Stimulated activated CD8-positive, alpha-beta memory T cell treated with anti-CD3 and anti-CD28 coated beads, Interleukin-15, amount 100 ng/mL, for 48 hours (primary cell): ENCODE measurements at places on chromosomes 16 and 17.

DNA sequence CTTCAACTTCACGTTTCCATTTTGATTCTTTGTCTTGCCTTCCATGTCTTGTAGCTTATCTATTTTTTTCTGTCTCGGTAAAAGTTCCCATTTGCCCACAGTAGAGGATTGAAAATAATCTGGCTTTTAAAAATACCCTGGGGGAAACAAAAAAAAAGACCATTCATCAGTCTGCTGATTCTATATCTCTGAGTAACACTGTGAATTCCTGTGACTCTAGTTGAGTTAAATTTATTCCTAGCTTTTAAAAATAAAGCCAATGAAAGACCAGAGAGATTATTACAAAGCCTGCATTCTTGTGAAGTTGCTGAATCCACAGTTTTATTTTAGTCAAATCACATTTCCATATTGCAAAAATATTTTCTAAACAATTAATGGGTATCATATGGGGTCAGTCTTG is 532.3 kb downstream of the CDH13 start:
- no peak for DNase-seq

GRCh38 chr17:78224231-78225087 is 7.0 kb upstream of the TMEM235 start:
- no peak for DNase-seq

GRCh38 chr17:17781591-17782496 is 54.9 kb downstream of the SREBF1 start:
- DNase-seq = no peak

- DNase-seq = no peak
These were observed 324.1 kb upstream of the GOT2 start for GRCh38 chr16:59058250-59058649.

DNA sequence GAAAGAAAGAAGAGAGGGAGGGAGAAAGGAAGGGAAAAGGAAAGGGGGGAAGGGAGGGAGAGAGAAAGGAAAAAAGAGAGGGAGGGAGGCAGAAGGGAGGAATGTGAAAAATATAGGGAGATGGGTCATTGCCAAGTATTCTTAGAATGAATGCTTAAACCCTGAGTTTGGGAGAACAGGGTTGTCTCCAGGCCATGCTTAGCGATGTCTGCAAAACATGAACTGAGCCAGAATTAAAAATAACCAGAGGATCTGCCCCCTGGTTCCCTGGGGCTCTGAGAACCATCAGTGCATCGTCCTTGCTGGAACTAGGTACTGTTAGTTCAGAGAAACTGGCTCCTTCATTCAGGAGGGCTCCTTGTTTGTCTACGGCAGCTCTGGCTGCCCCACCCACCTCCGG is 170.4 kb downstream of the IRX5 start:
- DNase-seq = no peak

GRCh38 chr17:44927696-44928095 is 12.4 kb upstream of the GFAP start:
- DNase-seq = no peak

DNA sequence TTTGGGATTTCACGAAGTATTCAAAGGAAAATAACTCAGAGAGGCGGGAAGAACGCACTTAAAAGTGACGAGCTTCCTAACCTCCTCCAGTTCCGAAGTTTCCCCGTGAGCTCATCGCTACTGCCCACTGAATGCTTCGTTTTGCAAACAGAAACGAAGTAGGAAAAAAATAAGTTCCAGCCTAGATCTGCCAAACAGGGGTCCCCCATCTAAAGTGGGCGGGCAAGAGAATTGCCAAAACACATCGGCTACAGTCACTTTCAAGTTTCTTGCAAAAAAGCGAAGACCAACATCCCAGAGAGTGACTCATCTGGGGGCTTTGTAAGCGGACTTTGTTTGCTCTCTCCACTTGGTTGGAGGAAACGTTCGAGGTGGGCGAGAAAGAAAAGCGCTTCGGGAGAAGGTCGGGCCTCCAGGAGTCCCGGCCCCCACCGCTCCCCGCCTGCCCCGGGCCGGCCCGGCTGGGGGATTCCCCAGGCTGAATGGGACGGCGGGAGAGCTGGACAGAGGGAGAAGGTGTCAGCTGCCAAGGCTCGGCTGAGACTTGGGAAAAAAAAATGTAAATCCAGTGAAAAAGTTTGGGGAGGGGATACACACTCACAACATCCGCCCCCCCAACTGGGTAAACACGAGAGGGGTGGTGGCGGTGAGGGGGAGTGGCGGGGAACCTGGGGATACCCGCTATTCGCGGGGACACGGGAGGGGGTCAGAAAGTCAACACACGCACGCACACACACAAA is 1.0 kb downstream of the VEZF1 start:
- DNase-seq = peak; percentile 36

- no peak for DNase-seq
These were observed 159.8 kb upstream of the NOL11 start for GRCh38 chr17:67557921-67558320.

GRCh38 chr17:33871720-33872540 is 383.2 kb upstream of the CCL2 start:
- DNase-seq = no peak

DNA sequence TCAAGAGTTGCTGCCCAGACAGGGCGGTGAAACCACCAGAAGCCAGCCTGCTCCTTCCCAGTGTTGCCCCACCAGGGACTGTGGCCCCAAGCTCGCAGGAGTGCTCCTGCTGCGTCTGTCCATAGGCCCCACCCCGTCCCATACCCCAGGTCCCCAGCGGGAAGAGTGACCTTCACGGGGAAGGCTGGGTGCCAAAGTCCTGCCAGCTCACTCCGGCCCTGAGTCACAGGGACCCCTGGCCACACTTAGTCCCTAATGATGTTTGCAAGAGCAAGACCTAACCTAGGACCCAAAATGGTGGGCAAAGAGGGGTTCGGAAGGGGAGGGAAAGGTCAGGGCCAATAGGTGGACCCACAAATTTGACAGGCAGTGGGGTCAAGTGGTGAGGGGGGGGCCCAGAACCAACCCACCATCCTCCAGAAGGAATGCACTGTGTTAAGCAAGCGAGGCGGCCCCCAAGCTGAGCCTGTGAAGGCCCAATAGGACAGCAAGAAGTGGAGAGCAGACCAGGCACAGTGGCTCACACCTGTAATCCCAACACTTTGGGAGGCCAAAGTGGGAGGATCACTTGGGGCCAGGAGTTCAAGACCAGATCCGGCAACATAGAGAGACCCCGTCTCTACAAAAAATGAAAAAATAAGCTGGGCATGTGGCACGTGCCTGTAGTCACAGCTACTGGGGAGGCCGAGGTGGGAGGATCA is 3.3 kb downstream of the DOK4 start:
- no peak for DNase-seq

- DNase-seq = no peak
These were observed at the start of gene NUPR1 for GRCh38 chr16:28538733-28539596. NUPR1 (minus strand) TSS chr16:28538974; CDS start chr16:28538907, 67 bp downstream.

GRCh38 chr17:49667854-49668253 is 10.0 kb downstream of the SPOP start:
- no peak for DNase-seq

DNA sequence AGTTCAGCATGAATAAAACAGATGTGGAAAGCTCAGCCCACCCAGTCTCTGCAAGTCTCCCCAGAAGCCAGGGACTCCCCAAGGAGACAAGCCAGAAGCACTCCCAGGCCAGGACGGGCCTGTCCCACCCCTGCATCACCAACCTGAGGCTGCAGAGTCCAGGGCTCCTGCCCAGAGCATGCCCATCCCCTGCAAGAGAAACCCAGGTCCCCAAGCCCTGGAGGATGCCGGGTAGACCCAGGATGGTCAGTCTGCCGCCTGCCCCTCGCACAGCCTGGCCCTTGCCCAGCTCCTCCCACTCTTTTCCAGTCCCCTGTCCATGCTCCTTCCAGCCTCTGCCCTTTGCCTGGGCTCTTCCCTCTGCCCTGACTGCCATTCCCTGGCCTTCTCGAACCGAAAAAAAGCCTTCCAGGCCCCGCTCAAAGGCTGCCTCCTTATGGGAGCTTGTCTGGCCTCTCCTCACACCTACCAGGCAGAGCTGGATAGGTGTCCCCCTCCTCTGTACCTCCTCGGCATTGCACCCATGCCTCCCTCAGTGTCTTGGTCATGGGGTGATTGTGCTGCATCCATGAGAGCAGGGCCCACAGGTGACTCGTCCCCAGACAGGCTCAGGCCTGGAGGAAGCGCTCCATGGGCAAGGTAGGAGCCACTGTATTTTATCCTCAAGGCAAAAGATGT is 44.8 kb downstream of the BEAN1 start:
- no peak for DNase-seq

- no peak for DNase-seq
These were observed 20.0 kb downstream of the BRCA1 start for GRCh38 chr17:43105146-43105545.

GRCh38 chr17:80660527-80661198 is 116.0 kb downstream of the RPTOR start:
- DNase-seq = no peak

GRCh38 chr16:84082110-84082509 is 34.6 kb downstream of the MBTPS1 start:
- no peak for DNase-seq

DNA sequence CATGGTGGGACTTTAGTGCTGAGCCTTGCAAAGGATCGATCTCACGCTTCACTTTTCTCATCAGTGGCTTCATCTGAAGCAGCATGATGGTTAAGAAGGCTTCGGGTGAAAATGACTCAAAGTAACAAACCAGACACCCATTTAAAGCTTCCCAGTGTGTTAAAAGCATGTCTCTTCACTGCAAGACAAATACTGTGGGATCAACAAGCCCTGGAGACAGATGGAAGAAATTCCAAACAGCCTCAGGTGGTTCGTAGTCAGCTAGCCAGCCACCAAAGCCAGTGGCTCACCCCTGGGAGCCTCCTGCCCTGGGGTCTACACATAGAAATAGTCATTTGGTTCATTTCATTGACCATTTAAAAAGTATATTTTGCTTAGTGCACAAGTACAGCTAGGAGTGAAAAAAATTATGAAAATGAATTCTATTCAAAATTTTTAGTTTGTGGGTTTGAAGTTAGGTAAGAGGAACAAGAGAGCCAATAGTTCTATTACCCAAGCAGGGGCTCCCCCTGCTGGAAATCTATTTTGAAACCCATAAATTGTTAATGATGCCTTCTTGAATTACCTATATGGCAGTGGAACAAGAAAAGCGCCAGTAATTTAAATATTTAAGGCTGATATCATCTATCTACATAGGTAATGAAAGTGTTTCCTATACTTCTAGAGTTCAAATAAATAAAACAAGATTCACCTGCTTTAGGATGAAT is 51.6 kb downstream of the PMP22 start:
- no peak for DNase-seq

DNA sequence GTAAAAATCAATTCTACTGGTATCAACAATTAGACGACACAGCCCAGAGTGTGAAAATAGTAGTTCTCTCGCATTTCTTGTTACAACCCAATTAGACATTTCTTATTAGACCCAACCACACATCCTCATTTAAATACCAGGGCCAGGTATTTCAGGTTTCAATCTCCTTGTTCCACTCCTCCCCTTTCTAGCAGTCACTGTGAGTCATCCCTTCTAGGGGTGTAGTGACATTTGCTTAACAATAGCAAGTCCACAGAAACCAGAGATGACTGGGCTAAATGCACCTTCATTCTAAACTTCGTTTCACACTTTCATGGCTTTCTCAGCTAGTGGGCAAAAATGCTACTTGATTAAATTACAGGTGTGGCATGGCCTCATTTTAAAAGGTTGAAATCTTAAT is 116.9 kb upstream of the CACNG3 start:
- no peak for DNase-seq

- no peak for DNase-seq
These were observed 838 bp upstream of the TMEM97 start for GRCh38 chr17:28317966-28318758.

- DNase-seq = no peak
These were observed 80.7 kb downstream of the USP32 start for GRCh38 chr17:60311186-60311585.

GRCh38 chr17:8994319-8994718 is 27.0 kb upstream of the NTN1 start:
- peak; percentile 53 for DNase-seq

GRCh38 chr17:45935710-45936509 is 41.6 kb downstream of the MAPT start:
- no peak for DNase-seq

GRCh38 chr17:68792042-68792685 is 163.0 kb downstream of the ABCA8 start:
- no peak for DNase-seq

DNA sequence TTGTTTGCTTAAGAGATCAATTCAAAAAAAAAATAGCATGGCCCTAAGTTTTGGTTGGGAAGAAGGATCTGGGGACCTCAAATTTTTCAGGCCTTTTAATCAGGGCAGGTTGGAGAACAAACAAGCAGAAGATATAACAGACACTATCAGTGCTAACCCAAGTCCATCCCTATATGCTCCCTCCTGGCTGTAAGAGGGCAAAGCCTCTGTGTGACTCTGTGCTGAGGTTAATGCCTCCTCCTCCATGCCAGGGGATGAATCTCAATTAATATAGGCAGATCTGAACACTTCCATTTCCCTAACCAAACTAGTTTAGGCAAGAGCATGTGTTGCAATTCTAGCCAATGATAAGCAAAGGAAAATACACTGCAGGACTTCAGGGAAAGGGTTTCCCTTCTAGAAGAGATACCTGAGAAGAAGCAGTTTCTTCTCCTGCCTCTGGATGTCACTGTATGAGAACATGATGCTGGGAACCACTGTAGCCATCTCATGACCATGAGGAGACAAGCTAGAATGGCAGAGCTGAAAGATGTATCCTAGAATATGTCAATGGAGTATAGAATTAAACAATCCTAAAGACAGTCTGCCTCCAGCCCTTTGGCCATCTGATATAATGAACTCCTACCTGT is 76.0 kb downstream of the CHD9NB start:
- DNase-seq = no peak

GRCh38 chr17:13306310-13306962 is 288.6 kb upstream of the ELAC2 start:
- peak; percentile 1 for DNase-seq

GRCh38 chr17:69066482-69066881 is 5.8 kb upstream of the ABCA9 start:
- no peak for DNase-seq

GRCh38 chr17:76136276-76137000 is 4.6 kb downstream of the FOXJ1 start:
- no peak for DNase-seq

- DNase-seq = no peak
These were observed 133.0 kb upstream of the GSE1 start for GRCh38 chr16:85479972-85480726.

DNA sequence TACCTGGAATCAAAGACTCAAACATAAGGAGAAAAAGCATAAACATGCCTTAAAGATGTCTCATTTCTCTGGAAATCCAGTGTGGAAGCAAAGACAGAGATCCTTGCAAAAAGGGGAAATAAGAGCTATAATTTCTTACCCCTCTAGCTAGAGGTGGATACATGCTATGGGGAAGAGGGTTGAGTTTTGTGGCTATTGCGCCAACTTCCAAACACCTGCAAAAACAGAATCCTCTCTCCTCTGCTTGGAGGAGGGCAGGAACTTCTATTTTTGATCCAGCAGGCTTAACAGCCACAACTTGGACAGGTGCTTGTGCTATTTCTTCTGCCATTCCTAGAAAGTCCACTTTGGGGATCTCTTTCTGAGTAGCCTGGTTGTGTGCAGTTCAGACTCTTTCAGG is 21.5 kb upstream of the NUDT7 start:
- no peak for DNase-seq

GRCh38 chr17:5424909-5425308 is 4.9 kb downstream of the RPAIN start:
- DNase-seq = no peak

- no peak for DNase-seq
These were observed 72.0 kb downstream of the ABCC6 start for GRCh38 chr16:16151315-16151714.
